ENCODE measurements at places on chromosomes 6 and 20.

DNA sequence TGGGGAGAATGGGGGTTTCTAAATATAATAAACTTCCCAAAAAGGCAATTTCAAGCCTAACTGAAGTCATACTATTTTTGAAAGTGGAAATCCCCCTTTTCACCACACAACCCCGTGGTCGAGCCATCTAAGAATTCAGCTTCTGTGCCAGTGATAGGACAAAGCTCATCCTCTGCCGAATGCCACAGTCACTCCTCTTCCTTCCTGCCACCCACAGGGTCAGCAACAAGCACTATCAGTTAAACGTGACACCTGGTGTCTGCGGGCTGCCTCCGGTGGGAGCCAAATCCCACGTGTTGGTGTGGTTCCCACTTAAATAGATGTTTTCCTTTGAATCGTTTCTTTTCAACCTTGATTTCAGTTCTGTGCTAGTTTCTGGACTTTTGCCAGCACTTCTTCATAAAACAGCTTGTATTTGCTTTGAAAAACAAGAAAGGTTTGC, 60.7 kb downstream of the TNFAIP3 start:
- peak; percentile 84 for DNase-seq

DNA sequence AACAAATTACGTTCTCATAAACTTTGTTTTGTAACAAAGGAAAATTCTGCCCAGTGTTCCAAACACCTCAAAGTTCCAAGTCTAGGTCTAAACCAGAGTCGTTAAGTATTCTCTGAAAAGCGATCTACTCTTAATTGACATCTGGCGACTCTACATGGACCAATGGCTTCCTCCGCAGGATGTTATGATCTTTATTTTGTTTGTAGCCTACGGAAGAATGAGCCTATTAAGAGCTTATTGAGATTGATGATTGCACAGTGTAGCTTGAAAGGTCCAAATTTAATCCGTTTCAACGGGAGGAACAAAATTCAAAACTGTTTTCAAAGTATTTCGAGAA, 61.1 kb downstream of the FAM217A start:
- no peak for DNase-seq

GRCh38 chr20:59376109-59376841, 75.9 kb downstream of the EDN3 start:
- DNase-seq: no peak

DNA sequence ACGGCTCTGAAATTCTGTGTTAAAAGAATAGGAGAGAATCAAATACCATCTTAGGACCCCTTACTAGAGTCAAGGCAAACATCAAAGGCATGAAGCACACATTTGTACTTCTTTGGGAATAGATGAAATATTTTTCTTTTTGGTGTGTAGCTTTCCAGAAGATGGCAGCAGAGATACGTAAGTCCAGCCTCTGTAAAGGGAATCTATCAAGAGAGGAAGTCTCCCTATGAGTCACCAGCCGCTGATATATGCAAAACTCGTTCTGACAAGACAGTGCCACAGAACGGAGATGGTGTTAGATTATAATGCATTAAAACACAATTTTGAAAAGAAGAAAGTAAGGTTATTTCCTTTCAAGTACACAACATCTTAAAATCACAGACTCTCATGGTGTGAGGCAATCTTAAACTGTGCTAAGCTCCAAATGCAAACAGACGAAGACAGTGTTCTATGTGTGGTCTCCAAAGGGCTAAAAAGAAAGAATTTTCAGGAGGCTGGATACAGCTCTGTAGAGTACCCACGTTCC, 120.0 kb upstream of the AGPAT4 start:
- peak; percentile 79 for DNase-seq

DNA sequence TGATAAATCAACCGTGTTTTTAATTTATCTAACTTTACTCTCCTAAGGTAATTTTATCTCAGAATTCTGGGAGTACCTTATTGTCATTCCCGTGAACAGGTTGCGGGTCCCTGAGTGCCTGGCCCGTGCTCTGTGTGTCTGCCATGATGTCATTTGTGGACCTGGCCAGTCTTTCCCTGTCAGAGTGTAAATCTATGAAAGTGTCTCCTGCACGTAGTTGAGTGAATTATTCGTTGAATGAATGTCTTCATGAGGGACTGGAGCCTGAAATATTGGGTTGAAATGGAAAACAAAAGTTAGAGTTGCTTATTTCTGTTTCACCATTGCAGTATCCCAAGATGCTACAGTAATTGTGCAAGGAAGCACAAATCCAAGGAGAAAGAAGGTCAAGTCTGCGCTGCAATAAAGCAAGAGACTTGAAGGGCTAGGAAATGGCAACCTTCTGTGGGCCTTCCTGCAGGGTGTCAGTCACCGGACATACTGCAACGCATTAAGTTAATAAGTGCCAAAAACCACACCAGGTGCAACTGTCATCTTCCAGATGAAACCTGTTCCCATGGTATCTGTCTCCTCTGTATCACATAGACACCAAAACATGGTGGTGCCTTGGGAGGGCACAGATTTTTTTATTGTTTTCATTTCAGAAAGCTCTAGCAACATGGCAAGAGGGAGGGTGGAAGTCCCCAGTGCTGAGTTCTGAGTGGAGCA, 135.5 kb downstream of the ZDHHC14 start:
- no peak for DNase-seq

DNA sequence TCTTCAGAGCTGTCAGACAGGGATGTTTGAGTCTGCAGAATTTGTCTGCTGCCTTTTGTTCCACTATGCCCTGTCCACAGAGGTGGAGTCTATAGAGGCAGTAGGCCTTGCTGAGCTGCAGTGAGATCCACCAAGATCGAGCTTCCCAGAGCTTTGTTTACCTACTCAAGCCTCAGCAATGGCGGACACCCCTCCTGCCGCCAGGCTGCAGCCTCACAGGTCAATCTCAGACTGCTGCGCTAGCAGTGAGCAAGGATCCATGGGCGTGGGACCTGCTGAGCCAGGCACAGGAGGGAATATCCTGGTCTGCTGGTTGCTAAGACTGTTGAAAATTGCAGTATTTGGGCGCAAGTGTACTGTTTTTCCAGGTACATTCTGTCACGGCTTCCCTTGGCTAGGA, 28.4 kb upstream of the RAB32 start:
- DNase-seq: no peak

DNA sequence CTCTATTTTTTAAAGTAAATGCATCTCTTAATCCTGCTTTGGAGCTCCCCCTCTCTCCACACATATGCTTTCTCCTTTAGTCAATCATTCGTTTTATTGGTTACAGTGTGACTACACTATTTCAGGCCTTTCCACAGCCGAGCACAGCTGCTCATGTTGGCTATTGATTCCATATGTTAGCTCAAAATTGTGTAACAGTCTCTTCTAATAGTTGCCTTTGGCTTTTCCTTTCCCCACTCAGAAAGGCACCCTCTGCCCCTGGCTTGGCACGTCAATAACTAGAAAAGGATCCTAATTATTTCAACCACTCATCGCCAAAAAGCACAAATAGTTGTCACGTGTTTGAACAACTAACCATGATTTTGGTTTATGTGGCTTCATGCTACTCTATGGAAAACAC, 410.3 kb upstream of the SLC35B3 start:
- DNase-seq: no peak

DNA sequence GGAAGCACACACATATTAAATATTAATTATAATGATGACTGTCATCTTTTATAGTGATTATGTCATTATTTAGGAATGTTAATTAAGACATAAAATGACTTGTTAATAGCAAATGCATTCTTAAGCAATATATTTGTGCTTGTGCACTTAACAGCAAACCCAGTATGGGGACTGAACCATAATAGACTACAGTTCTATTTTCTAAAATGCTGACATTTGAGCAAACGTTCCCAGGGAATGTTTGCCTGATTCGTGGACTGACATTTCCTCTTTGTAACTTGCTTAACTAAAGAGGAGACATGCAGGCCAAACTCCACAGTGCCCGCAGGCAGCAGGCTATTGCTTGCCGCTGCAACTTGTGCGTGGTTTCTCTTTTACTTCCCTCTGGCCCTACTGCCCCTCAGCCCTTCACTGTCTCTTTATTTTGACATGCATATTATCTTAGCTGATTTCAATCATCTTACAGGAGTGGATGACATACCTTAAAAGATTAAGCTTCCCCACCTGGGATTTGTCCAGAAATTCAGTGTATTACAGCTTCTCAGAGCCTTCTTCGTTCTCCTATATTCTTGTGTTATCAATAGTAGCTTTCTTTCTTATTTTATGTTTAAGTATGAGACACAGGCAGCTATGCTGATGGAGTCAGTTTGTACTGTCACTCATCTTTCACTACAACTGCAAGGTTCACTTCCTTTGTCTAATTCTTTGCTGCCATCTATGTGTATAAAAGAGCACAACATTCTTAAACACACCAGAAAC, 141.5 kb downstream of the GMDS start:
- peak; percentile 43 for DNase-seq

All from CD4-positive, alpha-beta T cell treated with Interleukin-17A for 1 hour (primary cell).